ENCODE measurements at places on chromosomes 6 and 20.

- no peak for DNase-seq
These were observed 23.5 kb downstream of the GFOD1 start for GRCh38 chr6:13463941-13464340.

DNA sequence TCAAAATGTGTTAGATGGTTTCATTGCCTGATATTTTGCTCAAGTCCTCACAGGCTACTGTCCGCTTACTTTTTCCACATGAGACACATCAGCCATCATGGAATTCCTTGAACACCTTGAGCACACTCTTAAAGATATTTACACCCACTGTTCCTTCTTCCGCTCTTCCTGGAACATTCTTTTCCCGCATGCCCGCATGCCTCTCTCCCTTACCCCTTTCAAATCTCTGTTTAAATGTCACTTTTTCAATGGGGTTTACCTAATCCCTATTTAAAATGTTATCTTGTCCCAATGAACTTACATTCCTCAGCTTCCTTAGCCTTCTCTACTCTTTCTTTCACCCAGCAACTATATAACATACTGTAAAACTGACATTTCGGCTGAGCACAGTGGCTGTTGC is 503.3 kb upstream of the PTCHD4 start:
- no peak for DNase-seq

DNA sequence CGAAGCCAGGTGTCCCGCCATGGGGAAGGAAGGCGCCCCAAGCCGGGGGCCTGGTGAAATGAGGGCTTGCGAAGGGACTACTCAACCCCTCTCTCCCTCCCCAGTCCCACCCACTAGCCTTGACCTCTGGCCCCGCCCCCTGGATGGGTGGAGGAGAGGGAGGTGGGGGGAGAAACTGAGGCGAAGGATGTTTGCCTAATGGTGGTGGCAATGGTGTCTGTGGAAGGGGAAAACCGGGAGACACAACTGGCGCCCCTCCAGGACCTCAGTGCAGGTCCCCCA is at the start of gene POU5F1:
POU5F1 (minus strand) TSS at position 83 of the 282 bp plus-strand sequence; CDS start at position 21, 62 bp downstream.
- DNase-seq = no peak

GRCh38 chr6:1336246-1336843 is 24.4 kb downstream of the FOXQ1 start:
- DNase-seq = no peak

DNA sequence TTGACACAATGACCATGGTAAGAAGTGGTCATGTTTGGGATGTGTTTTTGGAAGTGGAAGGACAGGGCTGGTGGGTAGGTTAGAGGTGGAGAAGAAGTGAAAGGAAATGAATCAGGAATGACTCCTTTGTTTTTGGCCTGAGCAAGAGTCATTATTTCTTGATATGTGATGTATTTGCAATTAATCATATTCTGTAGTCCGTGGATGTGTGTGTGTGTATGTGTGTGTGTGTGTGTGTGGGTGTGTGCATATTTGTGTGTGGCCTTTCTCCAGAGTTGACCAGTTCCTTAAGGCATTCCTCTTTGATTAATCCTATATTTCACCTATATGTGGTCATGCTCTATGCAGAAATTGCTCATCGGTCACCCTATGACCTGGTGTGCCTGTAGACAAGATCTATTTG is 130.7 kb downstream of the UTRN start:
- DNase-seq = no peak

- DNase-seq = peak; percentile 67
These were observed 156.9 kb downstream of the CDKAL1 start for GRCh38 chr6:20691185-20691584.

- no peak for DNase-seq
These were observed 33.8 kb upstream of the E2F3 start for GRCh38 chr6:20367743-20368485.

DNA sequence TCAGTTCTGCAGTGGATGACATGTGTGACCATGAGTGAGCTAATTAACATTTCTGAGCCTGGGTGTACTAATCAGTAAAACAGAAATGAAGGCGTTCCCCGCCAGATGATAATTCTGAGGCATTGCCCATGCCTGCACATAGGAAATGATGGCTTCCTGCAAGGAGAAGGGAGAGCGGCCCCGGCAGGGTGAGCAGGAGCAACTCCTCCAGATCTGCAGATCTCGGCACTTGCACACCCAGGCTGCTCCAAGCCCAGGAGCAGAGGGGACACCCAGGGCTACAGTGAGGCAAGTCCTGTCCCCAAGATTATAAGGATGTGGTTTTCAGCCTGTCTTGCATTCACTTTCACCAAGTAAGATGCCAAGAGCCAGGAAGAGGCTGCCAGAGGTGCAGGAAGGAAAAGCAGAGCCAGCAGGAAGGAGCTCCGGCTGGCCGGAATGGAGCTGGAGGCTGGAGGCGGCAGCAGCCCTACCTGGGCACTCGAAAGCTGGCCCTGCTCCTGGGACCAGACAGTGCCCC is 177.5 kb upstream of the CST7 start:
- DNase-seq = no peak

DNA sequence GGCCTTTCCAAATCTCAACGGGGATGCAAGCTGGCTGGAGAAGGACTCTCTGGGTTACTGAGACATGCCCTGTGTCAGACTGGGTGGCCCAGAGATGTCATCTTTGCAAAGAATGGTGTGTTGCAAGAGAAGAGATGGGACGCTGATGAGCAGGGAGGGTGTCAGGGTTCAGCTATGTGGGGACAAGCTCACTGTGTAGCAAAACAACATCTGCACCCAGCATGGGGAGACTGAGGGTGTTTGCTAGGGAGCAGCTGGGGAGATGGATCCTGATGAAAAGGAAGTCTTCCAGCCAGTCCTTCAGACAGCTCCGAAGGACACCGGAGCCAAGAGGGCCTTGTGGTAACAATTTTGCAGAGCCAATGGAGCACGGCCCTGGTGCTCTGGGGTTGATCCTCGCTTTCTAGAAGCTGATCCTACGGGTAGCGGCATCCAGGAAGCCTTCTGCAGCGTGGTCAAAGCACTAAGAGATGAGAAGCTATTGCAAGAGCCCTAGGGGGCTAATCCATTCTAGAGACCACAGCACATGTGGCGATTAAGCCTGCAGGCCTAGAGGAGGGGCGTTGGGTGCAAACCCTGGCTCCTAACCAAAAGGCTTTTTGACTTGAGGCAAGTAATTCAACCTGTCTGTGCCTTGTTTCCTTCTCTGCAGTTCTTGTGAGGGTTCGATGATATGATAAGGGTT is 39.9 kb downstream of the EDN3 start:
- no peak for DNase-seq

GRCh38 chr6:160328447-160328846 is 19.7 kb upstream of the SLC22A3 start:
- DNase-seq = no peak

DNA sequence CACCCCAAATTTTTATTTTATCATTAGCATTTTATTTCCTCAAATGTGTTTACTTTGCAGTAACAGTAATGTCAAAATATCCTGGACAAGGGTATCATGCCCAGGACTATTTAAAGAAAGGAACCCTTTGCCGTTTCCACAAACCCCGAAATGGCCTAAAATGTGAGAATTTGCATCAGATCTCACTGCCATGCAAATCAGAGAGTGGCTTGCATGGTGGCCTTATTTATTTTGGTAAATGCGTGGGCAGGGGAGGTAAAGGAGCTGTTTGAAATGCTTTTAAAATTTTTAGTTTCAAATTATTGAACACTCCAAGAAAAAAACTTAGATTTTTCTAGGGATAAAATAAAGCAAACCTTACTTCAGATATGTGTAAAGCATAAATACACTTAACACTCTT is 43.8 kb downstream of the ADAT2 start:
- DNase-seq = no peak

DNA sequence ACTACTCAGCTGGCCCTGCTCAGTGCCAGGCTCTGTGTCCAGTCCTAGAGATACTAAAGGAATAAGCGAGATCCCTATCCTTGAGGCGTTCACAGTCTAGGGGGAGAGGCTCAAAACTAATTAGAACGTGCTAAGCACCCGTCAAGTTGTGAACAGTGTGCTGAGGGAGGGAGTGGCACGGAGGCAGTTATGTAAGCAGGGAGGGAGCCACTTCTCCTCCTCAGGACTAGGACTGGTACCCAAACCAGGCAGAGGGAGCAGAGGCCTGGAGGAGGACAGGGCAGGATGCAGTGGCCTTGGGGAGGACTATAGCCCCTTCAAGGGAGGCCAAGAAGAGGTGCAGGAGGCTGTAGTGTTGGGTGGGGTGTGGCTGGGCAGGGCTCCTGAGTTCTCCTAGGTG is 39.6 kb upstream of the VSTM2L start:
- no peak for DNase-seq

DNA sequence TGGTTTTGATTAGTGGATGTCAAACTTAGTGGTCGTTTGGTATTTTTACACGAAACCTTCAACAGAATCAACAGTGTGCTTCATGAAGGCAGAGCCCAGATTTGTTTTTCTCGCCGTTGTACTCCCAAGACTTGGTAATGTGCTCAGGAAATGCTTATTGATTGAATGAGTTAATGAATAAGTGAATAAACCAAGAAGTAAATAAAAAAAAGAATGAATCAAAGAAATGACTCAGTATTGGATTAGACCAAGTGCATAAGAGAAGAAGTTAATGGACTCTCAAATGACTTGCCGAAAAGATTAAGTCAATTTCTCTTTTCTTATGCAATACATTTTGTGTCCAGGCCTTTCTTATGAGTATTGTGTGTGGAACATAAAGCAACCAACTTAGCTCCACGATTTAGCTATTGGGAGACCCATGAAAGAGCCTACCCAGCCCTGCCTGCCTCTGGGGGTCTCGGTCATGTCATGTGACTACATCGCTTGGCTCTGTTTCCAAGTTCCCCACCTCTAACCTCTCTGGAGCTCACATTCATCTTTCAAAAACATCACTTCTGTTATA is 10.6 kb upstream of the FUCA2 start:
- no peak for DNase-seq

GRCh38 chr6:141946502-141946901 is 186.2 kb upstream of the GJE1 start:
- no peak for DNase-seq

- DNase-seq = peak; percentile 9
These were observed 508.0 kb downstream of the TBC1D32 start for GRCh38 chr6:120826253-120826652.

- DNase-seq = no peak
These were observed 137.5 kb downstream of the NRN1 start for GRCh38 chr6:5869261-5869660.

DNA sequence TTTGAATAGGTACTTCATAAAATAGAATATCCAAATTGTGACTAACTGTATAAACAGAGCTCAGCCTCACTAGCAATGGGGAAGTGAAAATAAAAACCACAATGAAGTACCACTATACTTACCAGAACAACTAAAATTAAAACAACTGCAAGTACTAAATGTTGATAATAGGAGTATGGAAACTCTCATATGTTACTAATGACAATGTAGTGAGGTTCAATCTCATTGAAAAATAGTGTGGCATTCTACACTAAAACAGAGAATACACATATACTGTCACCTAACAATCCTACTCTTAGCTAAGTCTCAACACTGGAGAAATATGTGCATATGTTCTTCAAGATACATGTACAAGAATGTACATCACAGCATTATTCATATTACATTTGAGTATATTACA is 132.0 kb upstream of the CARMIL1 start:
- DNase-seq = no peak

DNA sequence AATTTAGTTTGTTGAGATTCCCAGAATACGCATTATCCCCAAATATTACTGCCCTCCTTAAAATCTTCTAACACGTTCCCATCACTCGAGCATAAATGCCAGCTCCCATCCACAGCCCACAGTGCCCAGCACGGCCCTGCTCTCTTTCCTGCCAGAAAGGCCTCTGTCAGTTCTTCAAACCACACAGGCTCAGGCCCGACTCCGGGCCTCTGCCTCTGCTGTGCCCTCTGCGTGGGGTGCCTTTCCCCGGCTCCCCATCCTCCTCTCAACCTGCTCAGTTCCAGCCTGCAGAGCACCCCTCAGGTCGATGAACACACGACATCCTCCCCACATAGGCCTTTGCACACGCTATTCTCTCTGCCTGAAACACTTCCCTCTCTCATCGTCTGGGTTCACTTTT is 12.8 kb downstream of the ULBP3 start:
- no peak for DNase-seq

GRCh38 chr6:116888732-116889360 is 11.8 kb downstream of the RFX6 start:
- no peak for DNase-seq

DNA sequence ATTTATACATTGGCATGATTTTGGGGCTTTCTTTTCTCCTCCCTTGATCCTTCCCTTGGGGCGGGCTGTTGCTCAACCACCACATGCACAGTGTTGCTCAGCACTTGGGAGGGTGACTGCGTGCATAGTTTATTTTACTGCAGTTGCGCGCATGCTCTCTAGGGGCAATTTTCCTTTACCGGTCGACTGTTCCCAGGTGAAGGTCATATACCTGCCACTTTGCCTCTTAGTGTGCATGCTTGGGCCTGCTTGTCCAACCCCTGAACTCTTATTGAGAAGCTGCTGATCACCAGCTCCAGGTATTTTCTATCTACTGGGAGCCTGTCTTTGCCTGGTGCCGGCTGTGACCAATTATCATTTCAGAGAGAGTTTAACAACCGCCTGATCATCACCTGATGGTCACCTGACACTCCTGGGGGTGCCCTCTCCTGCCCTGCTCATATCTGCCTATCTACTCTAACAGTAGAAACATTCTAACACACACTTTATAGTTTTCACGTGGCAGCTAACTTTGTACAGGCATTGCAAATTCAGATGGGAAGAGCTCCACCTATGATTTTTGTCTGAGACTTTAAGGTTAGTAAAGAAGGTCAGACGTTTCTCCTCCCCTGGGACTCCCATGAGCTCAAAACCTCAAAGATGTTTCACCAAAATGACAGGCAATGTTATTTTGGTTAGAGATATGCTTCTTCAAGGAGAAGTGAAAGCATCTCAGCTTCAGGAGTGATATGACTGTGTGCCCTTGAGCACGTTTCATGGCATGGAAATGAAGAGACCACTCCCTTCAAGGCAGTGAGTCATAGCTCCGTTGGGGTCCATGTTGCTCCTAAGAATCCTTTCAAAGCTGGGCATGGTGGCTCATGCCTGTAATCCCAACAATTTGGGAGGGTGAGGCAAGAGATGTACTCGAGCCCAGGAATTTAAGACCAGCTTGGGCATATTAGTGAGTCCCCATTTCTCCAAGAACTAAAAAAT is 227.5 kb upstream of the MYLIP start:
- no peak for DNase-seq

DNA sequence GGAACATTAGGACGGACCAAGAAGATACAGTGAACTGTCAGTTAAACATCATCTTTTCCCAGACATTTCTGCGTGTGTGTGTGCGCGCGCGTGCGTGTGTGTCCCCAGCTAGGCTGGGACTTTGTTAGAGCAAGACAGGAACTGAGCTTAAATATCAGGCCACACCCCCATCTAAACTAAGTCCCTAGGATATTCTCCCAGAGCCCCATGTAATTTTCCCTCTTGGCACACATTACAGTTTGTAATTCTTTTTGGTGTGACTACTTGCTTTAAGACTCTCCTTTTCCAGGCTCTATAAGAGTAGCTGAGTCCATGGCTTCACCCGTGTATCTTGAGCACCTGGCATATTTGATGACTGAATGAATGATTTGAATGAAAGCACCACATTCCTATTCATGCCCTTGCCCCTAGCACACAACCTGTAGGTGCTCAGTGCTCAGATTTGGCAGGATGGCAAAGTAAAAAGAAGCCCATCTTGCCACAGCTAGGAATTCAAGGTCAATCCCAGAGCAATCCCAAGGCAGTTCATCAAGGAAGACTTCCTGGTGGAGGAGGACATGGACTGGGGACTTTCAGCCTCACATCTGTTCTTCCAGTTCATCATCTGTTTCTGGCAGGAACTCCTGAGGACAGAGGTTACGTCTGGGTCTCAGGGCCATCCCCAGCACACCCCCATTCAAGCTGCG is 69.2 kb downstream of the MRPL14 start:
- no peak for DNase-seq

Data from NCI-H1417 (cell line).